ENCODE measurements at places on chromosomes 1 and 21.

GRCh38 chr1:81551946-81552345, 248.8 kb upstream of the ADGRL2 start:
- DNase-seq = no peak

DNA sequence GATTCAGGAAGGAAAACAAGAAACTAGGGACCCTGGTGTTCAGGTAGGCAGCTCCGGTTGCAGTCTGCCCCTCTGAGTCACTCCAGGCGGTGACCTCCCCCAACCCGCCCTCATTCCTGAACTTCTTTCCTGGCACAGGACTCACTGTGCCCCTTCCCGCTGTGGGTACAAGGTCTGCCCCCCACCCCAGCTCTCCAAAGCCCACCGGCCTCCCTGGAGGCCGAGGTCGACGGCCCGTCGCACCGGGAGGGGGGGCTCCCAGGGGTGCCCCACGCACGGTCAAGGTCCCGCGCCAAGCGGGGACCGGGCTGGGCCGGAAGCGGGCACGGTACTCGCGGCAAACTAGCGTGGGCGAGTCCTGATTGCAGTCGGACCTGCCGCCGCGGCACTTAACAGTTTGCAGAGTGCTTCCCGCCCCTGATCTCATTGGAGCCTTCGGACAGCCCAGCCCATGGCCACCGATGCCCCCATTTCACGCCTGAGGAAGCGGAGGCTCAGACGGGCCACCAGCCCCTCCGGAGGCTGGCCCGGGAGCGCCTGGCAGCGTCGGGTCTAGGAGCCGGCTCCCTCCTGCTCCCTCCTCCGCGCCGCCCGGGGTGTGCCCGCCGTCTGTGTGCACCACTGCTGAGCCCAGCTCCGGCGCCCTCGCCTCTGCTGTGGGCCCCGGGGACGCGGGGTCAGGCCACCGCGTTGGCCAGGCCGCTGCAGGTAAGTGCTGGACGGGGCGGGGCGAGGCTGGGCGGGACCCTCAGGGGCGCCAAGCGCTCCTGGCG, at the start of gene GJB3:
GJB3 (plus strand) TSS at position 144 of the 773 bp plus-strand sequence. CDS start 3,549 bp downstream, outside the sequence.
- DNase-seq = peak; percentile 76

DNA sequence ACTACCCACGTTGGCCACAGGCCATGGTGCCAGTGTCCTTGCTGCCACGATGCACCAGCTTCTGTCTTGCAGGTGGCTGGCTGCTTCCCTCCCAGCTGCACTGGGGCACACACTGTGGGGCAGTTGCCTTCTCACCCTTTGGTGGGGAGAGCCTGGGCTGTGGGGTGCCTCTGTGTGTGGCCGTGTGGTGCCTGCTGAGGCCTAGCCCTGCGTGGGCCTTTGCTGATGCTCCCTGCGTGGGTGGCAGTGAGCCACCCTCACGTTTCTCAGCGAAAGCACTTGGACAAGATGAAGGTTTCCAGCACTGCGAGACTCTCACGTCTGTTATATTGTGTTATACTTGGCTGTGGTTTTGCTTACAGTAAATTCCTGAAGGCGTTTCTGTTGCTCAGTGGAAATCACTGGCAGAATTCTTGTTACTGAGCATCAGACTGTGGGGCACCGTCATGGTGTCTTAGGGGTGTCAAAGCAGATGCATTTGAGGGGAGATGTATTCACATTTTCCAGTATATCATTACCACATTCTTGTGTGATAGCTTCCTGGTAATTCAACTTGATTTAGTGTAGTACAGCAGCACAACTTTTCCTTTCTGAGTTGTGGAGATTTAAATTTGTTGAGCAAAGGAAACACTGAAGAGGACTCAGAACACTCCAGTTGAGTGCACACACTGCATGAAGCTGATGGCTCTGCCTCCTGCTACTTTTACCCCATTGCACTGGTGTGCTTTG, 124.7 kb downstream of the PCBP3 start:
- DNase-seq = no peak

GRCh38 chr1:202710070-202711045, at the start of gene SYT2:
Gene SYT2, minus strand, starts transcription at chr1:202710454. Its CDS starts 104,682 bp downstream, at chr1:202605772.
- DNase-seq = peak; percentile 70

GRCh38 chr1:153615406-153615805, 719 bp downstream of the S100A14 start:
- no peak for DNase-seq

- no peak for DNase-seq
These were observed 80.1 kb upstream of the KCNK2 start for GRCh38 chr1:215002471-215002870.

DNA sequence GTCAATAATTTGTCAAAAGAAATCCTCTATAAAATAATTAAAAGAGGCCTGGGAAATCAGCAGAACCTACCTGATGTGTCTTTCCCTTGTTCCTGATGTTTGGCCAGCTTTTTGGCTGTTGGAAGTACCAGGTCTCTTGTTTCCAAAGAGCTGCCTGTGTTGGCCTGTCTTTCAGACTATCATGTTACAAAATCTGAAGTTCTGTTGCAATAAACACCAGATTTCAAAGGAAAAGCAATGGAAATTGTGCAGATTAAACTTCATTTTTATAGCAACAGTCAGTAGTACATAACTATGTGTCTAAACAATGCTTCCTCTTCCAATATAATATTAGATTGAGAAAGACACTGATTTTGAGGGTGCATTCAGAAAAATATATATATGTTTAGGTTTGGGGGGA, 647.2 kb upstream of the CXADR start:
- no peak for DNase-seq

GRCh38 chr1:25037174-25038074, 107.3 kb upstream of the RUNX3 start:
- DNase-seq = no peak

DNA sequence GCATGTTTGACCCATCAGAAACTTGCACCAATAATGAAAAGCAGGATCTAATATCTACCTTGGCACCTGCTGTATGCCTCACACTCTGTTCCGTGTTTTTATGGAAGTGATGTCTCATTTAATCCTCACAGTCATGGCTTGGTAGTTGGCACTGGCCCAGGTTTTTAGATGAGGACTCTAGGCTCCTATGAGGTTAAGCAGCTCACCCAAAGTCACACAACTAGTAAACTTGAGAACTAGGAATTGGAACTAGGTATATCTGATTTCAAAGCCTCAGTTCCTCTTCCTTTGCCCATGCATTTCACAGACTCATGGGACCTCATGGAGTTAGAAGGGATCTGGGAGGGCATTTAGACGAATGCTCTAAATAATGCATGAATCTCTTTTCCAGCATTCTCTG, 21.3 kb upstream of the TARBP1 start:
- no peak for DNase-seq

GRCh38 chr1:61226791-61227567, 144.6 kb downstream of the NFIA start:
- DNase-seq = peak; percentile 85

DNA sequence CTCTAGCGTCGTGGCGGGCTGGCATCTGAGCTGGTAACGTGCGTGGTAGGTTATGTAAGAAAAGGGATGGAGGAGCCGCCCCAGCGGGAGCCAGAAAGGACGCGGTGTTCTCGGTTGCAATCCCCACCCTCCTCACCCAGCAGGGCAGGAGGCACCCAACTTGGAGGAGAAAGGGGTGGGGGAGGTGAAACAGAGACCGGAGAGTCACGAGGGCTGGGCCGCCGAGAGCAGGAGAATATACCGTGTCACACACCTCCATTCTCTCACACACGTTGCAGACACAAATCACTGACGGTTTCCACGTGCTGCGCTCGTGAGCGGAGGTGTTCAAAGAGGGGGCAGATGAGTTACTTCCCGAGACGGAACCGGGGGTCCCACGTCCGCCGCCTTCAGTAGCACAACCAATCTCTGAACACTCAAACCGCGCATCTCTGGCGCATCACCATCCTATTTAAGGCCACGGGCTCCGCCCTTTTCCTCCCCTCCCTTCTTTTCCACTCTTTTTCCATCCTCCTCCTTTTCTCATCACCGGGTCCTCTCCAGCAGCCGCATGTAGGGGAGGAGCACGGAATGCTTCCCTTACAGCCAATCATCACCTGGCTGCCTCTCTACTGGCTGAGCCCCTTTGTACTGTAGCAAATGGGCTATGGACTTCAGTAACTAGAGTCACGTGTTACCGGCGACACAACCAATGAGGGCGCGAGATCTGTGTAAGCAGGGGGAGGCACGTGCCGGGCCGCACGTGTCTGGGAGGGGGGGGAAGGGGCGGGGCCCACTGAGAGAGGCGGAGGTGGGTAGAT, at the start of gene CIART:
CIART (plus strand) TSS at position 797 of the 800 bp plus-strand sequence. CDS start 714 bp downstream, outside the sequence.
- peak; percentile 96 for DNase-seq

DNA sequence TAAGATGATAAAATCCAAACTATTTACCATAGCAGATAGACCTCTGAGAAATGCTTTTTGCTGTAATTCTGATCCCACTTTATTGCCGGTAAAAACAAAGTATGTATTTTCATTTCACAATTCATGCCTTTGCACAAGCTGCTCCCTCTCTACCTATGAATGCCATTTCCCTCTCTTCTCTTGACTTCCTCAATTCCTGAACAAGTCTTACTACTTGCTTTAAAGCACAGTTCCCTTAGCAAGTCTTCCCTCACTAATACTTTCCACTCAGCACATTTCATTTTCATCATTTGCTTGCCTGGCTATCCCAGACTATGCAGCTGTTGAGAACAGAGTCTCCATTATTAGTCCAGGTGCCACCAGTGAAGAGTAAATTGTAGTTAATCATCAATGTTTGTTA, 13.8 kb downstream of the GPATCH2 start:
- DNase-seq = no peak

GRCh38 chr1:174659823-174660222, 212.1 kb downstream of the GPR52 start:
- DNase-seq = no peak

GRCh38 chr1:76231320-76231719, 156.8 kb downstream of the ST6GALNAC3 start:
- DNase-seq = no peak

DNA sequence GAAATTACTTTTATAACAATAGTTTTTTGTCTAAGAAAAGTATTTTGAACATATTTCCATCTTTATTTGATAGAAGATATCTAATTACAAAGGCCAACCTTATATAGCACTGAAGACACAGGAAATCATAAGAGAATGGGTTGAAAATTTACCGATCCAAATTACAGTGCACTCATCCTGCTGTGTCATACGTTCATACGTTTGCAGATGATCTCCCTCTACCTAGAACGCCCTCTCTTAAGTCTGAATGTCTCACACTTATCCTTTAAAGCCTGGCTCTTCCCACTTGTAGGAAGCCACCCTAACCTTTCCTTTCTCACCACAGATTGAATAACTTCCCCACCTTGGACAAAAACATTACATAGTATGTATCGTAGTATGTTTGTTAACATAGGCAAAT, 9.3 kb downstream of the ASH1L start:
- DNase-seq = no peak

DNA sequence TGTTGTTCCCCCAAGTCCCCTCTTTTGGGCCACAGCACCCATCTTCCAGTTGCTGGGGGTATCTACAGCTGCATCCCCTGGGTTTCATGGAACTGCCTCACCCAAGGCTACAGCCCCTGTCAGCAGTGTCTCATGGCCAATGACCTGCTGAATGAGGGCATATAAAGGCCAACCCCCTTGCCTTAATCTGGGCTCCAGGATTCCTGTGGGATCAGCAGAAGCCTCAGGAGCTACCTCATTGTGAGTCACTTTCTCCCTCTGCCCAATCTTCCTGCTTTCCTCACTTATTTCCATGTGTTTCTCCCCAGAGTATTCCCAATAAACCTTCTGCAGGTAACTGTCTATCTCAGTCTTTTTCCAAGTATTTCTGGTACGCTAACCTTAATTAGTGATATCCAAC, 37.3 kb upstream of the SYT14 start:
- no peak for DNase-seq

DNA sequence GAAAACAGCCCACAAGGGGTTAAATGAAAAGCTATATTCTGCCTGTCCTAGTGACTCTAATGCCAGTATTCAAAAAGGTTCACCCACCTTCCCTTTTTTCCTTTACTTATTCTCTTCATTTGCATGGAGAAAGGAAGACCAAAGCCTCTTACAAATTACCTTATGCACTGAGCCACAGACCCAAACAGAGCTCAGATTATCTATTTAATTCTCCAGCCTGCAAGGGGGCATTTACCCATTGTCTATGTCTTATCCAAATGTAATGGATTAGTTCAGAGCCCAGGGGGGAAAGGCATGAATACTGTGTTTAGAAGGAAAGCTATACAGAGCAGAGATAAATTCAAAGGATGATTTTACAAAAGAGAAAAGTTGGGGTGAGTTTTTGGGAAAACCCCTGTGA, 388.5 kb downstream of the OMA1 start:
- DNase-seq = no peak

- peak; percentile 64 for DNase-seq
These were observed 31.8 kb upstream of the BCL10 start for GRCh38 chr1:85307987-85308832.

GRCh38 chr1:6585081-6585722, 5.4 kb downstream of the ZBTB48 start:
- DNase-seq = no peak

DNA sequence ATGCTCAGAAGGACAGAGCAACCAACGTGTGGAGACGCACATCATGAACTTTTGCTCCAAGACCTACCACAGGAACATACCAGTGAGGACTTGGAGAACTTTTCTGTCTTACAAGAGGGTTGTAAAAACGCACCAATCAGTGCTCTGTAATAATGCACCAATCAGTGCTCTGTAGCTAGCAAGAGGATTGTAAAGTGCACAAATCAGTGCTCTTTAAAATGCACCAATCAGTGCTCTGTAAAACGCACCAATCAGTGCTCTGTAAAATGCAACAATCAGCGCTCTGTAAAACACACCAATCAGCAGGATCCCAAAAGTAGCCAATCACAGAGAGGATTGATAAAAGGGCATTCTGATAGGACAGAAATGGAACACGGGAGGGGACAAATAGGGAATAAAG, 40.4 kb upstream of the SPAG17 start:
- DNase-seq = no peak

DNA sequence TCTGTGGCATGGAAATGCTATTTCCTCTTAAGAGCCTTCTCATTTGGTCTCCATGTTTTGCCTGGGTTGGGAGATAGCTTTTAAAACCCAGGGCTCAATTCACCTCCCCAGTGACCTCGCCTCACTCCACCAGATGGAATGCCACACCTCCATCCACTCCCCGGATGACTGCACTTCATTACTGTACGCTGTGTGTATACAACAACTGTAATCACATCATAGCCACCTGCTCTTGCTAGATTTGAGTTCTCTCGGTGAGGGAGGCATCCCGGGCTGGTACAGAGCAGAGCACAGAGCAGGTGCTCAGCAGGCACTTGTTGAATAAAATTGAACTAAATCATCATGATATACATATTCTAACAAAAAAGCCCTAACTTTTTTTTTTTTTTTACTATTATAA, 26.0 kb downstream of the SDE2 start:
- DNase-seq = peak; percentile 85

- DNase-seq = no peak
These were observed 7.9 kb downstream of the CD34 start for GRCh38 chr1:207903053-207903452.

DNA sequence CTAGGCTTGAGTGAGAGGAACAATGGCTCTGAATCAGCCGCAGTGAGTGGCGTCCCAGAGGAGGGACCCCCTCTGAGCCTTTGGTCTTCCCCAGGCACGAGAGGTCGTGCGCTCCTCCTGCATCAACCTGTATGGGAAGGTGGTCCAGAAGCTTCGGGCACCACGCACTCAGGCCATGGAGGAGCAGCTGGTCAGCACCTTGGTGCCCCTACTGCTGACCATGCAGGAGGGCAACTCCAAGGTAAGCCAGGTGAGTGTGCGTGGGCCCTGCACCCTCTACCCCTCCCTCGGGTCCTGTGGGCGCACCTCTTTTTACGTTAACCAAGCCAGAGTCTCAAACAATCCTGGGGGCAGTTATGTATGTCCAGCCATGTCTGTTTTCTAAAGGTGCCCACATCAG, 13.7 kb upstream of the TTC4 start:
- no peak for DNase-seq

Data from NCI-H510A (cell line).